Dermis blood vessel endothelial cell (primary cell): ENCODE measurements at places on chromosomes 16 and 17. TPM values are rescaled to one million over a fixed set of nuclear protein-coding genes. Genes with fewer than 3 reads are reported as not detected.

The NME4 gene
- total RNA-seq: 42.2 and 55.7 TPM in 2 replicates

The KIFC3 gene
- 58.3 and 75.4 TPM in 2 replicates for total RNA-seq

The KRTAP4-9 gene
- total RNA-seq: not detected in 2 replicates

The CTRB2 gene
- not detected in 2 replicates for total RNA-seq

The CDH11 gene
- total RNA-seq: 4.9 and 20.0 TPM in 2 replicates

The KRTAP4-4 gene
- not detected in 2 replicates for total RNA-seq

The ZNF469 gene
- 0.79 and 1.0 TPM in 2 replicates for total RNA-seq

The VMO1 gene
- total RNA-seq: 0.51 TPM in 1 of 2 replicates, not detected in the other

The KRTAP2-2 gene
- not detected in 2 replicates for total RNA-seq

The NHLRC4 gene
- 1.9 and 2.7 TPM in 2 replicates for total RNA-seq

The COL1A1 gene
- total RNA-seq: 4.2 and 12.6 TPM in 2 replicates

The PGAP6 gene
- 98.2 and 132 TPM in 2 replicates for total RNA-seq

The MARVELD3 gene
- not detected in 2 replicates for total RNA-seq

The PEMT gene
- 24.7 and 41.5 TPM in 2 replicates for total RNA-seq

The NGFR gene
- total RNA-seq: not detected in 2 replicates

The CDK12 gene
- total RNA-seq: 24.5 and 29.5 TPM in 2 replicates

The SEPTIN12 gene
- not detected in 2 replicates for total RNA-seq

The CCT6B gene
- total RNA-seq: 0.28 and 1.4 TPM in 2 replicates

The GRB7 gene
- 0.28 and 0.34 TPM in 2 replicates for total RNA-seq

The SPATA32 gene
- 0.05 TPM in 1 of 2 replicates, not detected in the other for total RNA-seq

The CDH1 gene
- under 0.01 and 0.17 TPM in 2 replicates for total RNA-seq

The AANAT gene
- not detected in 2 replicates for total RNA-seq

The SLC13A5 gene
- total RNA-seq: not detected in 2 replicates

The AGRP gene
- total RNA-seq: not detected in 2 replicates
